ENCODE measurements at places on chromosomes 4 and X.

- no peak for DNase-seq
Measured at GRCh38 chr4:113822555-113823290, 61.2 kb upstream of the CAMK2D start.

- no peak for DNase-seq
Measured at GRCh38 chrX:24842486-24842885, 148.8 kb downstream of the POLA1 start.

DNA sequence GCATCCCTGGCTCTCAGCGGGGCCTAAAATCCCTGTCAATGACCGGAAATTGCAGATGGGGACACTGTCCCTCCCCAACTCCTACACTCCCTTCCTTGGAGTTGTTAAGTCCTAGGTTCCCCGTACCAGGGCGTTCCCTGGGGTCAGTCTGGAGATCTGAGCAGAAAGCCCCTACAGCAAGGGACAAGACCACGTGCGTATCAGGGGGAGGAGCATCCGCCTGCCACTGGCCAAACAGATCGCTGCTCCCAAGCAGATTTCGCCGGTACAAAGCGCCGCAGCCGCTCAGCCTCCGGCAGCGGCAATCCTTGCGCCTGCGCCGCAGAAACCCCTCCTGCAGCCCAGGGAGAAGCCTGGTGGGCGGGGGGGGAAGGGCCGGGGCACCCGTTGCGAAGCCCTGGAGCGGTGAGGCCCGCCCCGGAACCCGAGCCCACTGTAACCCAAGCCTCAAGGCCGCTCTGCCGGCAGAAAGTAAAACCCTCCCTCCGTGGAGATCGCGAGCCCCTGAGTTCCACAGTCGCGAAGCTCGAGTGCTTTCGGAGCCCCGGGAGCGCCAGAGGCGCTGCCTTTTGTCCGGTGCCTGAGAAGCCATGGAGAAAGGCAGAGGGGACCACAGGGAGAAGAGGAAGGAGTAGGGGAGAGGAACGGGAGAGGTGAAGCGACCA lies 2.7 kb downstream of the CRMP1 start:
- no peak for DNase-seq

DNA sequence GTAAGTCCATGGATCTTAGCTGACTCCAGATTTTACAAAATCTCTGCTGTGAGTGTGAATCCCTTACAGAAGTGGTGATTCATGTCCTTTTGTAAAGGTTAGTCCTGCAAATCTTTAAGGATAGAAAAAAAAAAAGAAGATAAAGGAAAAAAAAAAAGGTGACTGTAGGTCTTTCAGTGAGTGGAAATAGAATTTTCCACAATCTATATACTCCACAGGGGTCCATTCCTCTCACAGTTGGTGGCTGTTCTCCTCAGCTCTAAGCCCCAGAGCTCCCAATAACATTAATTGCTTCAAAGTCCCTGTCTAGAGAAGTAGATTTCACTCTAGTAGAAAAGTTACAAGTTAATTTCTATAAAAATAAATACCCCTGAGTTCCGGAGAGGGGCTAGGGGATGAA lies 189.1 kb downstream of the NDST4 start:
- DNase-seq, result no peak

DNA sequence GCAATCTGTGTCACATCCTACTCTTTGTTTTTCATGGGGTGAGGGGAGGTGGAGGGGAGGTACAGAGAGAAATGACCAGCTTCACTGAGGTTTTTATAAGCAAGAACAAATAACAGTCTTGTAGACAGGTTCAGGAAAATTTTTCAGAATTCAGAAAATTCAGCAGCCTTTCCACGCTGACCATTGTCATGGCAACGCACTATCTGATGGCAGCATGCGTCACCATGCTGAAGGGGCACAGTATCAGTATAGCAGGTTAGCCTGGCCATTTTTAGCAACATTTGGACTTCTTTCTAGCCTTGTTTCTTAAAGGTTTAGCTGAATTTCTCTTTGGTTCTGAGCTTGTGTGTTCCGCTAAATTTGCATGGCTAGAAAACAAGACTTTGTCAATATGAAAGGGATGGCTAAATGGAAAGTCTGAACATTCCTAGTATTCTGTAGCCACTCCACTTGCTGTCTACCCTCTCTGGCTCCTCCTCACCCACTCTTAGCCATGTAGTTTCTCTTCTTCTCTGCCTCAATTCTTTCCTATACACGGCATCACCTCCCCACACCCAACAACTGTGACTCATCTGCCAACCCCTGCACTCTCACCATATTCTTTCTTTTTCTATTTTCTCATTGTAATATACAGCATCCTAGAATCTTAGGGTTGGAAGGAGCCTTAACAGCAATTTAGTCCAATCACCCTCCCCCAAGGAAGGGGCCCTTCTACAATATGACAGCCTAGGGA lies 42.7 kb upstream of the CITED1 start:
- no peak for DNase-seq

- no peak for DNase-seq
Measured at GRCh38 chrX:37753384-37753783, 26.5 kb upstream of the CYBB start.

DNA sequence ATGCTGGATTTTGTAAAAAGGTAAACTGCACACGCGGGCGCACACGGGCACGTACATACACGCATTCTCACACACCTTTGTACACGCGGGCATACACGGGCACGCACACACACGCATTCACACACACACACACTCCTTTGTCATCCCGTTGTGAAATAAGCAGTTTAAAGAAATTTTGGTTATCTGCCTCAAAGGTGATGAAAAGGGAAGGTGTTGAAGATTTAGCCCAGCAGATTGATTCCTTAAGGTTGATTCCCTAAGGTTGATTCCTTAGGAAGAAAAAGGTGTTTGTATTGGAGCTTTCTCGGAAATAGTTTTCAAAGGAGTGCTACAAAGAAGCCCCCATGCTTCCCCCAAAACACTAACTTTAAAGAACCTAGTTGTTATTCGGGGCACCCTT lies 693 bp downstream of the ATP10D start:
- no peak for DNase-seq

DNA sequence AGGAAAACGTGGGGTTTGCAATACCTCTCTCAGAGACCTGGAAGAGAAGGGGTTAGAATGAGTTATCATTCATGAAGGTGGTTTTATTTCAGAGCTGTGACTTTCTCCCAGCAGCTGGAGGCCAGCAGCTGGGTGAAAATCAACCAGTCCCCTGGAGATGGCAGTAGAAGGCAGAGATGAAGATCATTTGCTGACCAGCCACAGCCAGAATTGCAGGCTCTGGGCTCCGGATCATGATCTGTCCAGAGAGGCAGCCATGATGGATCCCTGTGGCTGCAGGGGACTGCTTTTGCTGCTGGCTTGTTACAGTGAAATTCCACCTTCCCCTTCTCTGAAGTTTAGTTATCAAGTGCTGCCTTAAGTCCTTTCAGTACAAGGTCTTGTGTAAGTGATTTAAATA lies 46.9 kb upstream of the TAB3 start:
- DNase-seq, result no peak

DNA sequence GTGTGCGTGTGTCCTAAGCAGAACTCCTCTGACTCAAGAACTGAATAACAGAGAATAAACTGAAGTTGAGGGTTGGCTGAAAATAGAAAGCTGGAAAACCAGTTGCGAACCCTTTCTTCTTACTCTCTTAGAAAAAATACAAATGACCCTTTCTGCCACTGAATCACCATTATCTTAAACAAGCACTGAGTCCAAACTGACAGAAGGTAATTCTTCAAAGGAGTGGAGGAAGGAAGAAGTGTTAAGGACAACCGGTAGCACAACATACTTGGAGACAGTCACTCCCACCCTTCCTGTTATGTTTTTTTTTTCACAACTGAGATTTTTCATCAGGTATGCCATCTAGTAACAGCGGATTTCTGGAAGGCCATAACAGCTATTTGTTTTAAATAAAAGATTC lies 38.1 kb downstream of the HELQ start:
- no peak for DNase-seq

DNA sequence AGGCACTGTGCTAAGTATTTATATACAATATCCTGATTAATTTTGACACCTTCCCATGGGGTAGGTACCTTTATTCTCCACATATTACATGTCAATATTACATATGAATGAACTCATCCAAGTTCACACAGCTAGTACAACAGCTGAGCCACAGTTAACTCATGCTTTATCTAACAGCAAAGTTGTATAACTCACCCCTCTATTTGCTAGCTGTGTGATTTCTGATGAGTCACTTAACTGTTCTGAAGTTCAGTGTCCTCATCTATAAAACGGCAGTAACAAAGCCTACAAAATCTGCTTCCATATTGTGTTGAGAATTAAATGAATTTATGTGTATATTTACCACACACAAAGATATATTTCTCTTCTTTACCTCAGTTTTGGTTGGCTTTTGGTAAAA lies 48.2 kb upstream of the KDR start:
- no peak for DNase-seq

- DNase-seq, result no peak
Measured at GRCh38 chrX:70175338-70175737, 1.9 kb upstream of the DGAT2L6 start.

GRCh38 chrX:152905081-152905420 lies 7.2 kb downstream of the ZNF185 start:
- no peak for DNase-seq

GRCh38 chr4:110400086-110400485 lies 75.9 kb upstream of the ENPEP start:
- DNase-seq, result no peak

- DNase-seq, result no peak
Measured at GRCh38 chrX:19740744-19741143, 146.7 kb downstream of the SH3KBP1 start.

- DNase-seq, result no peak
Measured at GRCh38 chr4:106767991-106768390, 268.1 kb downstream of the DKK2 start.

Measured in stimulated activated CD4-positive, alpha-beta T cell treated with anti-CD3 and anti-CD28 coated beads, Interleukin-4, amount 100 ng/mL, for 4 hours (primary cell).